Natural killer cell (primary cell): ENCODE measurements at places on chromosomes 4 and X.

DNA sequence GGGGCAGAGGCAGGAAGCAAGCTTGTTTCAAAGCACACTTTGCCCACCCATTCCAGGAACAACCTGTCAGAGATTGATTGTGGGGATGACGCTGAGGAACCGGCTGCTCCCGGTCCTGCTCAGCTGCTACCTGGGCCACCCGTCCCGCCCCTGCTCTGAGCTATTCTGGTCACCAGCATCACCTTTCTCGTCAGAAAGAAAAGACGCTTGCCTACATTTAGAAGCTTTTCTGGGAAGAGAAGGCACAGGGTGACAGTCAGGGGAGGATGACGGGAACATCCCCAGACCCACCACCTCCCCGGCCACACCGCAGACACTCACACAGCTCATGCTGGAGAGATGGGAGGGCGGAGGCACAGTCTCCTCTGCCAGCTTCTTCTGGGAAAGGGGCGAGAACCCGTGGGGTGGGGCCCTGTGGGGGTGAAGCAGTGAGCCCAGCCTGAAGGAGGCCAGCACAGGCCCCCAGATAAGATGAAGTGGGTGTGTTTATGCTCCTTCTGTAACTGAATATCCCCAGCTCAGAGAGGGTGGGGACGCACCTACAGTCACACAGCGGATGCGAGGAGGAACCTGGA is 81.8 kb downstream of the CPZ start:
- DNase-seq = no peak

- no peak for DNase-seq
These were observed 16.7 kb downstream of the TMSB4X start for GRCh38 chrX:12991575-12991974.

GRCh38 chr4:22991576-22991975 is 298.8 kb downstream of the GBA3 start:
- DNase-seq = no peak

DNA sequence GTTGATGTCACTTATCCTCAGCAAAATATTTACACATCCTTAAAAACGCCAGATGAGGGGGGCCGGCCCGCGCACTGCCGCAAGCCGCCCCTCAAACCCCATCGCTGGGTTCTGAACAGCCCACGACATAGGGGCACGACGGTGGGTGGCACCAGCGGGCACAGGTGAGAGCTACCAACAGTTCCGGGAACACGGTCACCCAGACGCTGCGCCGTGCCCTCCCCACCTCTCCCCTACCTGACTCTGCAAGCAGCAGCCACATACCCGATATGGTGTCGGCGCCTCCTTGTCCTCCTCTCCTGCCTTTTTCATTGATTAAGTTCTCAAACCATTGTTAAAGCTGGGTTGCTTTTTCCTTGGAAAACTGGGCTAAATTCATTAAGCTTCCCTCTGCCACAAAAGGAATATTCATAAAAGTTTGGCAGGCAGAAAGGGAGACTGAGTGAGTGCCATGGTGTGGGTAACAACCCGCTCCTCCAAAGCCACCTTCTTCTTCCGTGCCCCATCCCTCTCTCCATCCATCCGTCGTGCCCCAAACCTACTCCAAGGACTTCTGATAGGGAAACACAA is 1.4 kb downstream of the RAI2 start:
- DNase-seq = peak; percentile 45

- DNase-seq = no peak
These were observed 41.1 kb downstream of the LIMCH1 start for GRCh38 chr4:41579043-41579442.

DNA sequence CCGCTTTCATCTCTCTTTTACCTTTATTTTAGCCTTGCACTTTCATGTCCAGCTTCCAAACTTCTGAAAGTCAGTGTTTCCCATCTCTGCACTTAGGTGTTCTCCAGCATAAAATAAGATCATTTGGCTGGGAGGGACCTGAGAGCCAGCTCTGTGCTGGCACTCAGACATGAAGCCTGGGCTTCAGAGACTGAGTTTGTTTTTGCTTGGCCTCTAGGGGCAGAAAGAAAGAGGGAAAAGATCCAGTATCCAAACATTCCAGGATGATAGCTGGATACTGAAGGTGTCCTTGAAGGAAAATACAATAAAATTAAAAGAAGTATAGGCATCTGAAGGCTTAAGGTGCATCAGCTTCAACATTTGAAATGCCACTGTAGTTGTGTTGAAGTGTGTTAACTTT is 202.4 kb upstream of the ZIC3 start:
- DNase-seq = no peak

DNA sequence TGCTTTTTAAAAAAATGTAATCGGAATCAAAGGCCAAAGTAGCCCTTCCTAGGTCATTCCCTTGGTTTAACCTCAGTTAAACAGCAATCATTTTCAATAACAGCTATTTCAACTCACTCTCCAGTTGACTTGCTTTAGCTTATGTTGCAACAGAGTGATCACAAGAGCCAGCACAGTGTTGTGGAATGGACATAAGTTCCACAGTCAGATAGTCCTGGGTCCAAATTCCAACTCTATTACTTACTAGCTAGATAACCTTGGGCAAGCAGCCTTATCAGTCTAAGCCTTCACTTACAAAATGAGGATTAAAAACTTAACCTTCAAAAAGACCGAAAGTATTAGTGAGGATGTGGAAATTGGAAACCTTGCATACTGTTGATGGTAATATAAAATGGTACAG is 9.2 kb upstream of the GPC3 start:
- DNase-seq = no peak

DNA sequence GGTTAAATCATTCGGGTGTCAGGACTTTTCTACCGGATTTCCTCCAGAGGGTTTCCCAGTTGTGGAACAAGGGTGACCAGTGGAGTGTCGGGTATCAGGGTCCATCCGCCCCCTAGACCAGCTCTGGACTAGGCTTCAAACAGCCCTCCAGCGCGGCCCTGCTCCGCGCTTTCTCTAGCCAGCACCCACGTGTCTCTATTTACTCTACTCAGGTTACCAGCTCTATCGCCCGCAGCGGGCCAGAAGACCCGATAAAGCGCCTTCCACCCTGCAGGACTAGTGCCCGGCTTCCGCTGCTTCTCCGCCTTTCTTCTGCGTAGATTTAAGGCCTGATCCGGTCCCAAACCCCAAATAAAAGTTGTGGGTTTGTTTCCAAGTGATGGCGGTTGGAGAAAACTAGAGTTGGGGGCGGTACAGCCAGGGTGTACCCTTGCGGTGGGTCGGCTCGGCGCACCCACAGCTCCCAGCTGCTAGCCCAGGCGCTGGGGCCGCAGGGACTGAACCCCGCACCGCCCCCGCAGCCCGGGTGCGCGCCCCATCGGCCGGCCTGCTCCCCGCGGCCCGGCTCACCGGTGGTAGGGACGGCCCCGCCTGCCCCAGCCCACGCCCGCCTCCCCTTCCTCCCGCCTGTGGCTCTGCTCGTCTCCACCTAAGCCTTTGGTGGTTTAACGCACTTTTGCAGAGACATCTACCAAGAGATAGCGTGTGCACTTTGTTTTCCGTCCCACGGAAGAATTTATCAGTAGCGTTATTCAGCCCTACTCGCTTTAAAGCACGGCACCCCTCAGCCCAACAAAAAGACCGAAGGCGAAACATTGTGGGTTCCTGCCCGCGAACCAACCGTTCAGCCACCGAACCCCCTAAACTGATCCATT is 2.1 kb downstream of the LEF1 start:
- DNase-seq = peak; percentile 24

DNA sequence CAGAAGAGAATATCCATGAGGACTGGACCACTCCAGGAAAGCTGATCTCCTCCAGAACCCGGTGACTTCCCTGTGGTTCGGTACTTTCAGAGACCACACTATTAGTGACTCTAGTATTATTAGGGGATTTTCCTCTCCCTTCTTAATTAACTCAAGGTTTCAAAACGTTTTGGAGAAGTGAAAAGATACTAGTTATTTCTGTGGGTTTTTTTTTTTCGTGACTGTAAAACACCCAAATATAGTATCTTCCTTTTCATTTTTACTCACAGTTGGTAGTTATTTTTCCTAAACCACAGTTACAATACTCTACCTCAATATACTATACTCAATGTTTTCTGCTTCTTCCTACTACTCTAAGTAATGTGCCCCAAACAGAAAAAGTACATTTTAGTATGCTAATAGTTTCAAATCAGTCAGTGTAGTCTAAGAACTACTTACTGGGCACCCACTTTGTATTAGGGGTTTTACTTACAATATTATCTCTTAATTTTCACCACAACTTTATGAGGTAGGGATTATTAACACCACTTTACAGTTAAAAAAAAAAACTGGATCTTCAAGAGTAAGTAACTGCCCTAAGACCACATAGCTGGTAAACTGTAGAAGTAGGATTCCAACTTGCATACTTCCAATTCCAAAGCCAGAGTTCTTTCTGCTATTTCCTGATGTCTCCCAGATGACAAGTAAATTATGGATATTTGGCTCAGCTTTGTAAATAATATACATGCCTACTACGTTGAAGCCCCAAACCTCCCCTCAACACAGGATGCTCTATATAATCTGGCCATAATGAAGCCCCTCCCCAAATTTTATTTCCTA is 45.0 kb downstream of the SLC9A7 start:
- no peak for DNase-seq

DNA sequence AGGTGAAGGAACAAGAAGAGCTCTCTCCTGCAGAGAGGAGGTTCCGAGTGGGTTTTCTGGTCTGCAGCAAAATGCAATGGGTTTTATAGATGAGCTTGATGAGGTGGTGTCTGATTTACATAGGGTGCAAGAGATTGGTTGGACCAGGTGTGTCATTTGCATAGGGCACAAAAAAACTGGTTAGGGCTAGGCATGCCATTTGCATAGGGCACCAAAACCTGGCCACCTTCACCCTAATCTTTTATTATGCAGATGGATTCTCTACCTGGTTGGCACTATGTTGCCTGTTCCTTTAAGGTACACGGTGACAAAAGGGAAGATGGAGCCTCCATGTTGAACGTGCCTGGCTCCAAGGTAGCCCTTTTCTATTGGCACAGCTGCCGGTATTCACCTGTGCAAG is 94.5 kb upstream of the PRKX start:
- no peak for DNase-seq

DNA sequence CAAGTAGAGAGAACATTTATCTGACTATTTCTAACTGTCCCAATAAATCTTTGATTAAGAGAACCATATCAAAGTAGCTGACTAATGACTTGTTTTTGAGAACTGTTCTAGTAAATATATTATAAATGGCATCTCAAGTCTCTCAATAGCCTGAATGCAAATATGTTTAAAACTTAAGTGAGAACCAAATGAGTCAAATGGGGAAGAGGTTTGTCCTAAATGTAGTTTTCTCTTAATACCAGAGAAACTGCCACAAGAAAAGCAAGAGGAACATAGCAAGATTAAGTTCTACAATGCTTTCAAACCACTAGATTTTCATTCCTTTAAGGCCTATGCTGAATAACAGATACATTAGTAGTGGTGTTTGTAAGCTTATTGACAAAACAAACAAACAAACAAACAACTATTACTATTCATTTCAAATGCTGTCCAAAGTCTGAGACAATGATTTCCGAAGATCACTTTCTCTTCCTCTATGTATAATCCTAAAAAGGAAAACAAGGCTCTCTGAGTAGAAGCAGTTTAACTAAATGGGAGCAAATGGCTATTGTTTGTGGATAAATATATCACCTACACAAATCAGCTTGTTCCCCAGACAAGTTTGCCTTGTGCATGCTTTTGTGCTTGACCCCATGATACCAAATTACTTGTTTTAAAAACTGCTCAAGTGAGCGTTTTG is 408.4 kb upstream of the EMCN start:
- no peak for DNase-seq

GRCh38 chrX:38804432-38804681 is 3.1 kb downstream of the MID1IP1 start:
- DNase-seq = no peak

DNA sequence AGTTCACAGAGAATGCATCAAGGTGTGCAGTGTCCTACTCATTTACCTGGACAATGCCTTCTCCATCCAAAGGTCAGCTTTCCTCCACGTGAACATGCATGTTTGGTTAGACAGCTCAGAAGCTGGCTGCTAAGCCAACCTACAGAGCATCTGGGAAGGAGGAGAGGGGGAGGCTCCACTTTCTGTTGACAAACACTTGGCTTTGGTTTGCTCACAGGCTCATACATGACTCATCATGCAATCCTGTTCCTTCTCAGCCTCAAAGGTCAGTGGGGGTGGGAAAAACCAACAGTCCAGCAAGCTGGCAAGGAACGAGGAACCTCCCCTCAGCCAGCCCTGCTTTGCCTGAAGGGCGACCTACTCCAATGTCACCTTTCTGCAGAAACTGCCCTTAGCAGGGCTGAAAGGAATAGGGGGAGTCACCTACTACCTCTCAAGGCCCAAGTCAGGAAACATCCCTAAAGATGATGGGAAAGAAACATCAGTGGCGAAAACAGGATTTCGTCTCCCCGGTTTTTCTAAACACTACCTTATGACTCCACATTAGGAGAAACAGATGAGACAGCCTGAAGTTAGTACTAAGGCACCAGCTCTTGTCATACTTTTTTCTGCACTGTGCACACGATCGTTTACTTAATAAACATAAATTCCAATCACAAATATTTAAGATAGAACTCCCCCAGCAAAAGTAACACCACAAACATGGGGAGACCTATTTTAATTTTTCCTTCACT is 37.9 kb downstream of the RELL1 start:
- no peak for DNase-seq

DNA sequence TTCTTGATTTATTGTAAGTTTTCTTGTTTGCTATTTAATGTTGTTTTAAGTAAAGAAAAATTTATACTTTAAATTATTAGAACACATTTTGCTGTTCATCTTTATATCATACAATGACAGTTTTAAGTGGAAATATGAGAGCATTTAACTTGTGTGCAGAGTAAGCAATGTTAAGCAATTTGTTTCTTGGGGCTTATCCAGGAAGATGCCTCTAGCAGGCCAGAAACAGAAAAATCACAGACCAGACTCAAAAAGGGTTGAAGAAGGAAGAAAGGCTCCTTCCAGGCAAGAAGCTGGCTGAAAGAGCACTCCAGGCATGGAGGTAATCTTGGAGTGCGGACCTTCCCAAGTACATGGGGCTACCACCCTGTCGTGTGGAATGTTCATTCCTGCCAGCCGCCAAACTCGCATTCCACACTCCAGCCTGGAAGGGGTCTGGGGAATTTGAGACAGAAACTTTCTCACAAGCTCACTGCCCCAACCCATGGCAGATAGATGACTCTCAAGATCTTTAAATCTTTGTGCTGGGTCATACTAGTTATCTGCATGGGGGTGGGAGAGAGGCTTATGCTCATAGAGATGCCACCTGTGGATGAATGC is 1521.3 kb upstream of the AGA start:
- DNase-seq = no peak

GRCh38 chr4:9146967-9147366 is 23.2 kb upstream of the FAM90A26 start:
- no peak for DNase-seq
